ENCODE measurements at places on chromosomes 2 and 18.

DNA sequence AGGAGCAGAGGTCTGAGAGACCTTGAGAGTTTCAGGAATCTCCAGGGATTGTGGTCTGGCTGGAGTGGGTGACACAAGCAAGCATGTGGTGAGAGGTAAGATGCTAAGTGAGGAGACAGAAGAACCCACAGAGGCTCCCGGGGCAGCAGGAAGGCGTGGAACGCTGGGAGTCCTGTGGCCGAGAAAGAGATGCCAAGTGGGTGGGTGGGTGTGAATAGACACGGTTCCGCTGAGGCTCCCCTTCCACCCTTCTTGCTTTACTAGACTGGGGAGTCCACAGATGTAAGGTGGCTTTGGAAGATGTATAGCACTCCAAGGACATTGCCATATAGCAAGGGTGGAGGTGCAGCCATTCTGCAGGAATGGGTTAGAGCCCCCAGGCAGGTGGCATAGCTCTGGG, 4.2 kb downstream of the TEX51 start:
- DNase-seq: no peak

- DNase-seq: no peak
Measured at GRCh38 chr2:144389151-144389929, 130.6 kb downstream of the ZEB2 start.

DNA sequence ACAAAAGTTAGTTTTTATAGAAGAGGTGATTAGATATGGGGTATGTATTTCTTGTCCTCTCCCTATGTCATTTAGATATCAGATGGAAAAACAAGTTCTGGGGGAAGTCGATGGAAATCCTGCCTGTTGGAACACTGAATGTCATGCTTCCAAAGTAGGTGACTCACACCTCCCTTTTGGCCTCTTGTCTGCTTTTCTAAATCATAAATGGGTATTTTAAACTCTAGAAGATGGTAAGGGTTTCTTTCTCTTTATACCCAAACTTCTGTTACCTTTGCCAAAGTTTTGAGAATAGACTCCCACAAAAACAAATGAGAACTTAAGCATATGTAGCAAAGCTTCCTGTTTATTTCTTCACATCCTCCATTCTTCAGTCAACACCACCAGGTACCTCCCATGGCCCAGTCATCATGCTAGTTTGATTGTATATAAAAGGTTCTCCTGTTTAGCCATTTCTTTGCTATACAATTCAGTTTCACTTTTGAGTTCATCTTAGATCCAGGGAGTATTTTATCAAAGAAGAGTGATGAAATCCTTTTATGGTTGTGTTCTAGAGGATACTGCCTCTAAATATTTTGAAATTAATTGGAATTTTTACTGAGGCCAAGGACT, 63.9 kb downstream of the PRKRA start:
- no peak for DNase-seq

DNA sequence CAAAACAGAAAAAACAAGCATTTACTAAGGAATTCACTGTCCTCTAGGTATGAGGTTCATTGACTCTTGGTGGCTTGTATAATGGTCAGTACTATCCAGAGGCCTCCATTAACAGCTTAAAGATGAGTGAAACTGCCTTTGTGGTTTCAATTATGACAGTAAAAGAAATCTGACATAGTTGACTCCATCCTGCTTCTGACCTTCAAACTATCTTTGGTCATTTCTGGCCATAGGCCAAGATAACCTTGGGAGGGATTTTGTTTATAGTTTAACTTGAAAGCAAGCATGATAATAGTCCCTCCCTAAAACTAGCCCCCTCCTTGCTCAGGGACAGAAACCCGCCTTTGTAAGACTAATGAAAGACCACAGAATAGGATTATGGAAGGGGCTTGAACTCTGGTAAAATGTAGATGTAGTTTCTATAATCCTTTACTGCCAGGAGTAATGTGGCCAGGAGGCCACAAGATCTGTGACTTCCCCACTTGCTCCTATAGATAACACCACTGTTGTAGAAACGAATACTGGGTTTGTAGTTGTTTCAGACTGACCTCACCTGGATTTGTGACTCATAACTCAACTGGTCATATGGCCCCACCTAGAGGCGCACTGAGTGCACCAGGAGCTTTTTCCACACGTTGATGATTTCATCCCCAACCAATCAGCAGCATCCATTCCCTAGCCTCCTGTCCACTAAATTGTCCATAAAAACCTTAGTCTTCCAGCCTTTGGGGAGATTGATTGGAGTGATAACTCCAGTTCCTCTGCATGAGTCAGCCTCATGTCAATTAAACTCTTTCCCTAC, 8.6 kb upstream of the PLEKHM3 start:
- DNase-seq: peak; percentile 10

DNA sequence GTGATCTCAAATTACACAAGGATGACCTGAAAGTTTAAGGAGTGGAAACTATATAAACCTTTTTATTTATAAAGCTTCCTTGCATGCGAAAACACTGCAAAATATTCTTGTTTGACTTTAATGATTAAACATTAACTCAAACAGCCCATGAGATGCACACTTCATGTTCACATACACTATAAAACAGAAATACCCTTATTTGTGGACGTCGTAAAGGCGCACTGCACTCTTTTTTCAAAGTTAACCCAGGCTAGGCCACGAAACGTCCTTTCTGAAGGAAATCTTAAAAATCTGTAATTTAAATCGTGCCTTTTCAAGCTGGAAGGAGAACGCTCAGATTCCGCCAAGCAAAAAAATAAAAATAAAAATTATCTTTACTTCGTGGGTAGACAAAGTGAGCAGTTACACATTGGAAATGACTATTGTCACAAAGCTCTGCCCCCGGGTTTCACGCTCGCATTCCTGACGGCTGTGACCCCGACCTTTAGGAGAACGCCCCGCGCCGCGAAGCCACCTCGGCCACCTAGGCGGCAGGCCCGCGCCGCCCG, 728 bp downstream of the FAM168B start:
- no peak for DNase-seq

DNA sequence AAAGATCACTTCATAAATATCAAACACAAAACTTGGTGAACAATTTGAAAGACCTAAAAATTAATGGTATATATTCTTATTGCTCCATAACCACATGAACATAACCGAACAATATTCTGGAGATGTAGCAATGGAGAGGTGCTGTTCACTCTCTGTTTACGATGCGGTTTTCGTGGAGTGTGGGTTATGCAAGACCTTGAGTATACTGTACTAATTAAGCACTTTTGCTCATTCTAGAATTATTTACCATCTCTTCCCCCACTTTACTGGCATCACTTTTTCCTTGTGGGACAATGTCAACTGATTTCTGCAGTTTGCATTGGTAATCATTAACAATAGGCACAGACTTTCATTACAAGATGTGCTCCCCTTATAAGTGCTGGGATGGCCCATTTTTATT, 97.6 kb downstream of the RAPH1 start:
- DNase-seq: no peak
